Activated naive CD8-positive, alpha-beta T cell treated with anti-CD3 and anti-CD28 coated beads, Interleukin-2, amount 10 ng/mL, durations not matched to agents 7 days and 5 days (primary cell): ENCODE measurements at places on chromosomes 12 and 14. TPM values are rescaled to one million over a fixed set of nuclear protein-coding genes. Genes with fewer than 3 reads are reported as not detected.

GRCh38 chr14:32166029-32166428 is 35.8 kb upstream of the RNU6-7 start:
- H3K4me1 ChIP-seq = peaks cover 7% of the 10 kb centered on the region
- H3K27me3 ChIP-seq = peaks cover 2% of the 10 kb centered on the region
- no peak overlapping the region for H3K27ac ChIP-seq
- DNase-seq = no peak
- no peak overlapping the region for H3K4me3 ChIP-seq

Gene RD3L
- total RNA-seq = not detected

DNA sequence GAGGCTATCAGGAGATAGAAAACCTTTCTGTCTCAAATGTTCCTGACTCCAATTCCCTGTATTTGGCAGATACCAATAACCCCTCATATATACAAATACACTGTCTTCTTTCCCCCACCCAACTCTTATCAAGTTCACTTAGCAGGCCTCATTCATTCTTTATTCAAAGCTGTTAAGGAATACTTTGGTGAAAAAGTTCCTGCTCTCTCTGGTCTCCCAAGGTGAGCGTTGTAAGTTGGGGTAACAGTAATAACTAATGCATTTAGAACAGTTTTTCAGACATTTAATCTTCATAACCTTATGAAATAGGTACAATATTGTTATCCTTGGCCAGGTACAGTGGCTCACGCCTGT is 3.9 kb upstream of the GDF11 start:
- peak overlapping the region; percentile 89 for H3K4me3 ChIP-seq
- no peaks in the 10 kb centered on the region for H3K36me3 ChIP-seq
- peaks cover 32% of the 10 kb centered on the region for H3K4me1 ChIP-seq
- DNase-seq = no peak
- H3K27ac ChIP-seq = no peak overlapping the region

Gene CPNE6
- total RNA-seq = 0.14 TPM

- H3K36me3 ChIP-seq = no peaks in the 10 kb centered on the region
- H3K27me3 ChIP-seq = peaks cover 2% of the 10 kb centered on the region
- H3K27ac ChIP-seq = no peak overlapping the region
- no peaks in the 10 kb centered on the region for H3K4me1 ChIP-seq
These were observed 17.4 kb upstream of the CACNA2D4 start for GRCh38 chr12:1935700-1936378.

DNA sequence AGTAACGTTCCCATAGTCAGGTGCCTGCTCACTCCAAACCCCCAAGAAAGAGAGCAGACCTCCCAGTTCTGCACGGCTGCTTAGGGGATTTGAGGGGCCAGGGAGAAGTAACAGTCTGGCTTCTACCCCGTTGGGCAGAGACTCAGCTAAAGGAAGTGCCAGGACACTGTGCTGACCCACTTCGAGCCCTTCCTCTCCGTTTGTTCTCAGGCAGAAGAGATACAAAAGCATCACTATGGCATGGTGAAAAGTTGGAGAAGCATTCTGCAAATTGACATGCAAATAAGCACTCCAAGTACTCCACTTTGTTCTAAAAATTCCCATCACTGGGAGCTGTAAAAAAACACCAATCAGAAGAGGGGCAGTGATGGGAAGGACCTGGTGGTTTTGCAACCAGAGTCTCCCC is 239.1 kb downstream of the EGLN3 start:
- H3K27me3 ChIP-seq = no peaks in the 10 kb centered on the region
- no peak overlapping the region for H3K27ac ChIP-seq
- no peak overlapping the region for H3K4me3 ChIP-seq

Gene TGM1
- total RNA-seq = 5.8 TPM

Gene TMEM253
- not detected for total RNA-seq

- no peak for DNase-seq
- H3K4me3 ChIP-seq = no peak overlapping the region
- no peak overlapping the region for H3K27ac ChIP-seq
- H3K4me1 ChIP-seq = no peaks in the 10 kb centered on the region
- peaks cover 2% of the 10 kb centered on the region for H3K27me3 ChIP-seq
These were observed 77.0 kb downstream of the MSRB3 start for GRCh38 chr12:65355461-65355860.

DNA sequence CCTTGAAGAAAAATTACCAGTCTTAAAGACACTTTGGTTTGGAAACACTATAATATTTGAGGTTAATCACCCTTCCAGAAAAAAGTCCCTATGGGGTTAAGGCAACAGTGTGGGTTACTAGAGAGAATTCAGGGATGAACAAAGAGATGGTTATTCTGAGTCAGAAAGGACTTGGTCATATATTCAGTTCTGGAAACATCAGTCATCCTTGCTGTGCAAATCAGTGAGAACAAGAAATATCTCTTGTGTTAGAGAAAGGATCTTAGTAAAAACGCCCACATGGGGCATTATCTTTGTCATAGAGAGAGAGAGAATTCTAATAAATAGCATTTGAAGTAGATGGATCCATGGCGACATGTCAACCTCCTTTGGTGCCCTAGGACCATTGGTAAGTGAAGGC is 59.4 kb upstream of the E2F7 start:
- H3K4me3 ChIP-seq = no peak overlapping the region
- no peaks in the 10 kb centered on the region for H3K4me1 ChIP-seq
- H3K36me3 ChIP-seq = no peaks in the 10 kb centered on the region
- H3K27me3 ChIP-seq = peaks cover 2% of the 10 kb centered on the region
- DNase-seq = no peak
- no peak overlapping the region for H3K27ac ChIP-seq

- H3K4me1 ChIP-seq = no peaks in the 10 kb centered on the region
- no peak overlapping the region for H3K4me3 ChIP-seq
- H3K27ac ChIP-seq = no peak overlapping the region
- DNase-seq = no peak
These were observed 34.4 kb upstream of the PMCH start for GRCh38 chr12:102232036-102232435.

- H3K4me1 ChIP-seq = peaks cover 18% of the 10 kb centered on the region
- peaks cover 48% of the 10 kb centered on the region for H3K36me3 ChIP-seq
- no peak overlapping the region for H3K4me3 ChIP-seq
- no peak overlapping the region for H3K27ac ChIP-seq
These were observed 10.3 kb downstream of the WASHC3 start for GRCh38 chr12:102051431-102051965.

GRCh38 chr12:52123487-52124186 is 44.1 kb downstream of the SMIM41 start:
- H3K4me3 ChIP-seq = no peak overlapping the region
- no peak for DNase-seq
- H3K4me1 ChIP-seq = peaks cover 18% of the 10 kb centered on the region

- H3K4me3 ChIP-seq = no peak overlapping the region
- no peaks in the 10 kb centered on the region for H3K27me3 ChIP-seq
- no peak overlapping the region for H3K27ac ChIP-seq
- DNase-seq = no peak
These were observed 307.7 kb downstream of the CCDC91 start for GRCh38 chr12:28497889-28498411.

DNA sequence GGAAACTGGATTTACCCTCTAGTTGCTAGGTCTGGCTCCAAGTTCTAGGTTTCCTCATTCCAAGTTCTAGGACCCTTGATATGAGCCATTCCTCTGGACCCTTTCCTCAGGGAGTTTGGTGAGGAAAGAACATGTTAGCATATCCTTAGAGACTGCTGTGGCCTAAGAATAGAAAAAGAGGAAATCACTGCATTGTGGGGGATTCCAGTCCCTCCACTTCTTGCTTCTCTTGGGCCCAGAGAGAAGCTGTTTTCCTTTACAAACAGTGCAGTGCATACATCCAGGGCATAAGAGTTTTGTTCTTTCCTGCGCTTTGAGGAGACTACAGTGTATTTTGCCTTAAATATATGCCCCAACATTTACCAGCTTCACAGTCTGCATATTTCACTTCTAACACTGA is 59.0 kb downstream of the LLPH start:
- no peak for DNase-seq
- no peaks in the 10 kb centered on the region for H3K36me3 ChIP-seq
- no peak overlapping the region for H3K27ac ChIP-seq
- H3K4me1 ChIP-seq = peaks cover 2% of the 10 kb centered on the region
- peaks cover 6% of the 10 kb centered on the region for H3K27me3 ChIP-seq
- H3K4me3 ChIP-seq = no peak overlapping the region

Gene KCNH5
- not detected for total RNA-seq
